ENCODE measurements at places on chromosomes 6 and 20.

- no peak for DNase-seq
Measured at GRCh38 chr6:11166948-11167347, 55.4 kb upstream of the ERVFRD-1 start.

DNA sequence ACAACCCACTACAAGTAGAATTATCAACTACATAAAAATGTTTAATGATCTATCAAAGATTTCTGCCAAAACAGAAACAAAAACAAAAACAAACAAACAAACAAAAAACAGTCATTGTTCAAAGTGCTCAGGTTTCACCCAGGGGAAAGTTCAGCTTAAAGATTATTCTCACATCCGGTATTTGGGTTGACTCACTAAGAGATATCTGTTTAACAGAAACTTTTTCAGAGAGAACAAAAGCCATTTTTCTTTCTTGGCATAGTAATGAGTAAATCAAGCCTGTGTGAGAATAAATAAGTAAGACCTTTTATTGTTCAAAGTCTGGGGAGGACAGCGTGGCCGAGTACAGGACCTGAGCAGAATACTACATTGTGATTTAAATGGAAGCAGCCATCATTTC, 143.6 kb downstream of the RCAN2 start:
- DNase-seq: peak; percentile 32

DNA sequence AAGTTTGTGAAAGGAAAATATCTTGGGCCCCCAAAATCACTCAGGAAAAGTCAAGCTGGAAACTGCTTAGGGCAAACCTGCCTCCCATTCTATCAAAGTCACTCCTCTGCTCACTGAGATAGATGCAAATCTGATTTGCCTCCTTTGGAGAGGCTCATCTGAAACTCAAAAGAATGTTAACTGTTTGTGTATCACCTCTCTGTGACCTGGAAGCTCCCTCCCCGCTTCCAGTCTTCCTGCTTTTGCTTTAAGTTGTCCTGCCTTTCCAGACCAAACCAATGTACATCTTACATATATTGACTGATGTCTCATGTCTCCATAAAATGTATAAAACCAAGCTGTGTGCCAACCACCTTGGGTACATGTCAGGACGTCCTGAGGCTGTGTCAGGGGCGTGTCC, 331.4 kb upstream of the QKI start:
- no peak for DNase-seq

- no peak for DNase-seq
Measured at GRCh38 chr6:151379933-151380847, 11.2 kb downstream of the ZBTB2 start.

- peak; percentile 50 for DNase-seq
Measured at GRCh38 chr20:3889489-3890397, 556 bp downstream of the PANK2 start.

DNA sequence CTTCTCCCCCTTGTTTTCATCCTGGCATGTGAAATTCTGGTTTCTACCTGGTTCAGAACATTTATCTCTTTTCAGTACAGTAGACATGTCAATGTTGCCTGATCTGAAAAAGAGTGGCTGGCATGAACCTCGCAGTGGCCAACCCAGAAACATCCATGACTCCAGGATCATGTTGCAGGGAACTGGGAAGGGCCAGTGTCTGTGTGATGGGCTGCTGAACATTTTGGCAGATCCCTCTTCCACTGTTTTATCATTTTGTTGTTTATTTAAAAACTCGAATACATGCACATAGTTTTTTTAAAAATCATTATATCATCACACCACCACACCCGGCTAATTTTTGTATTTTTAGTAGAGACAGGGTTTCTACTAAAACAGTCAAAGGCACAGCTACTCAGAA, 19.0 kb downstream of the WFDC3 start:
- no peak for DNase-seq

DNA sequence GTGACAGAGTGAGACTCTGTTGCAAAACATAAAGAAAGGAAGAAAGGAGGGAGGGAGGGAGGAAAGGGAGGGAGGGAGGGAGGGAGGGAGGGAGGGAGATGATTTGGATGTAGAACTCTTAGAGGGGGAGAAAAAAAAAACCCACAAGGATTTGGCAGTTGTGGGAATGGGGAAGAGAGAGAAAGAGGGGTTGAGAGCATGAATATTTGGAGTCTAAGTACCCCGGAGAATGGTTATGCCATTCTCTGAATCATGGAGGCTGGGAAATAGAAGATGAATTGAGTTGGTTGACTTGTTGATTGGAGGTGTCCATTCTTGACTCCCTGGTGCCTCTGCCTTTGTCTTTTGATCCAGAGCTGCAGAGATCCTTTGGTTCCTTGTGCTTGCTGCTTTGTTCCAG, 35.7 kb downstream of the RALY start:
- no peak for DNase-seq

GRCh38 chr6:128519931-128520435, 416 bp downstream of the PTPRK start:
- DNase-seq: peak; percentile 61

- no peak for DNase-seq
Measured at GRCh38 chr6:141244366-141244765, 888.4 kb upstream of the GJE1 start.

GRCh38 chr20:48008850-48009515, 223.7 kb upstream of the SULF2 start:
- DNase-seq: no peak

- no peak for DNase-seq
Measured at GRCh38 chr6:116327803-116328527, 42.8 kb upstream of the DSE start.

- peak; percentile 5 for DNase-seq
Measured at GRCh38 chr6:153208706-153209105, 77.6 kb upstream of the RGS17 start.

DNA sequence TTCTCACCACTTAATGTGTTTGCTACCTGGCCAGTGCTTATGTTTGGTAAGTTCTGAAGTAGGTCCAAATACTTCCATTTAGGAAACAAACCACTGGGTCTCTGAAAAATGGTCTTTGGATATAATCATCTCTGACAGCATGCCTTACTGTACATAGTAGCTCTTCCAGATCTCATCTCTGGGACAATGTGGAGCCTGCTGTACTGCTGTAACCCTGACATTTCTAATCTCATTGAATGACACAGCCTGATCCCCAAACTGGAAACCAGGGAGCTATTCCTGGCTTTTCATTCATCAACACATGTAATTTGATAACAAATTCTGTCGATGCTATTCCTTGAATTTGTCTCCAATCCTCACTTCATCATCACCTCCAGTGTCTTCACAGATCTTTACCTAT, 23.5 kb downstream of the OGFRL1 start:
- DNase-seq: no peak

DNA sequence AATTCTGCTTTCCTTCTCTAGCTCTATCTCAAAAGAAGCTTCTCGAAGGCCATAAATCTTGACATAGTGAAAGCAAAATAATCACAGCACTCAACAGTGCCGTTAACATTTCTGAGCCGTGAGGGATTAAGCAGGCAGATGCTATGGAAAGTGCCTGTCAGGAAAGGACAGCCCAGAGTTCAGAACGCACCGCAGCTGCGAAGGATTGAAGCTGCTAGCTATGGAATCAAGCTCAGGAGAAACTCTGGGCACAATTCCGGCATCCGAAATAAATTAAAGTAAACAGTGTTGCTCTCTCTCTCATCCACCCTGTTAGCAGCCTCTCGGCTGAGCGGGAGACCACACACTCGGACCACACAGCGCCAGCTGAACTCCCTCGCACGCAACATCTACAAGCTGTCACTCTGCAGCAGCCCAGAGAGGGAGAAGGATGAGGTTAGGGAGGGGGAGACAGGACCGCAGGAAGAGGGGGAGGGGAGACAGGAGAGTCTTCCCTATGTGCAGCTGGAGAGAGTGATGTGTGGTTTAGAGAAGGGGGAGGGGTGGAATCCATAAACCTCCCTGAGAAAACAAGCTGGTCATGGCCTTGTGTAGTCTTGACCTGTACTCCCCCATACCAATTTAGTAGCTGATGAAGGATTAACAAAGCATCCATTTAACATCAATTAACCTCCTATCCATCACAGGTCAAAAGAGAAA, 9.0 kb downstream of the EXOC2 start:
- DNase-seq: no peak

- no peak for DNase-seq
Measured at GRCh38 chr6:3317741-3318211, 59.0 kb downstream of the PSMG4 start.

- no peak for DNase-seq
Measured at GRCh38 chr6:130382872-130383490, 17.2 kb downstream of the TMEM200A start.

- no peak for DNase-seq
Measured at GRCh38 chr6:99590728-99591672, 15.6 kb upstream of the PRDM13 start.

DNA sequence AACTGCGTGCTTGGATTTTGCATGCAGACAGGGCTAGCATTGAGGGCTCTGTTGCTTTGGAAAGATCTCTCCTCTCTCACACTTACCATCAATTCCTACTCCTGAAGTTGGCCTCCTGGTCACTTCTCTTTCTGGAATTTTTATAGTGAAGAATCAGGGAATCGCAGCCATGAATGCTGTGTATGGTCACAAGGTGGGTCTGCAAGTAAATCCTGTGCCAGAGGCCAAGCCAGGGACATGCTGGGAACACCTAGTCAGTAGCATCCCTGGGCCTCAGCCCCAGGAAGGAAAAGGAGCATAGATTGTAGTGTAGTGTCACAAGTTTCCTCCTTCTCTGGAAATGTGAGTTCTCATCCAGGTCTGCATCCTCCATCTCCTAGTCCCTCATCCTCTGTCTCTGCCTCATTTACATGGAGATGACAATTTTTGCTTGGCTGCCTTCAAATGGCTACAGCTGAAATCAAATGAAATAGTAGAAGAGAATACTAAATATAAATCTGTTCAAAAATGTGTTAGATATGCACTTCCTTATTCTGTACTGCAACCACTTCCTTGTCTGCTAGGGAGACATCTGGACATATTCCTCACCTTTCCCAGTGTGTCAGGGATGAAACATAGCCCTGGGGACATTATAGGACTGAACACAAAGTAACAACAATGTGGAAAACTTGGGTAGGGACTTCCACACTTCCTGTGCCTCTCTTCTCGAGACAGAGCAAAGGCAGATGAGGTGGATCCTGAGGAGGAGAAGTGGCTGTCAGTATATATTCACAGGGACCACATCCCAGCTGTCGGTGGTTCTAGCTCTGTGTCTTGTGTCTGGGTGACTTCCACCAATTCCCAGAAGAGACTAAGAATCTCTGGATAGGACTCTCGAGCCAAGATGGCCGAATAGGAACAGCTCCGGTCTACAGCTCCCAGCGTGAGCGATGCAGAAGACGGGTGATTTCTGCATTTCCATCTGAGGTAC, 17.0 kb downstream of the CST9 start:
- no peak for DNase-seq

DNA sequence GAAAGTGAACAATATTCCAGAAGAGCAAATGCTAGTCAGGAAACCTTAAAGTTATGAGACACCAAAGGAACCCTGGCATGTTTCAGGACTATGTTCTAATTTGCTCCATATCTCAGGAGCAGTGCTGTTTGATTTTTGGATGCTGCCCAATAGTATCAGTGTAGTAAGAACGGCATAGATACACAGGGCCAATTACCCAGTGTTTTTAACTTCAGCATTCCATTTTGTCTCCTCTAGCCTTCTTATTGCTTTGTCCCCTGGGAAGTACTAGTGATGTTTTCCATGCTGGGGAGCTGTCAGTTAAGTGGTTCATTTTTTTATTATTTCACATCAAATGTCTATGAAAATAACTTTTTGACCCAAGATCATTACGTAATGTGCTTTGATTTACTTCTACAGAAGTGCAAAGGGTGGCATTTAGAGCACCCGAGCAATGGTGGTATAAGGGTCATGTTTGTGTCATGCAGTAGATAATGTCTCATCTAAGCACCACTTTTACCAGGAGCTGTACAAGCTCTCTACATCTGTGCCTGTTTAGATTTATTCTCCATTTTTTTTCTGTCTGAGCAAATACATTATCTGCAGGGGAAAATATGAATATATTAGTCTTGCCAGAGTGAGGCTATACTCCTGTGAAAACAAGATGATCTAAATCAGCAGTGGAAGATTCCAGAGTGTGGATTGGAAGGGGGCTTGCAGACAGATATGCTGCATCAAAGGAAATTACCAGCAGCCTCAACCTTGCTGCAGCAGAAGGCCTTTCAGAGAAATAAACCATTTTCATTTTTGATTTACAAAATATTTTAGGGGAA, 198.8 kb upstream of the OPRM1 start:
- DNase-seq: no peak

DNA sequence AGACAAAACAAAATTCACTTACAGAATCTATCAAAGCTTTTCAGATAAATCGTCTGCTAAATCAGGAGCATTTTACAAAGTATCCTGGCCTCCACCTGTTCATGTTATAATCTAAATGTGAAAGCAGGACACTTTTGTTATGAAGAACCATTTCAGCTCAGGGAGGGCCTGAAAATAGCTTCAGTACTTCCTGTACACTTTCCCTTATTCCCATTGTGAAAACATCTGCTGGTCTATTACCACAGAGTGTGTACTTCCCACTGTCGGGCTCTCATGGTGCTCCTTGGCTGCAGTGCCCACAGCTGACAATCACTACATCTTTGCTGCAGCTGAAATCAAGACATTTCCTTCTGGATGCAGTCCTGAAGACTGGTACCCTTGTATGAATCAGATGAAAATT, 128.1 kb downstream of the OPRM1 start:
- peak; percentile 56 for DNase-seq

DNA sequence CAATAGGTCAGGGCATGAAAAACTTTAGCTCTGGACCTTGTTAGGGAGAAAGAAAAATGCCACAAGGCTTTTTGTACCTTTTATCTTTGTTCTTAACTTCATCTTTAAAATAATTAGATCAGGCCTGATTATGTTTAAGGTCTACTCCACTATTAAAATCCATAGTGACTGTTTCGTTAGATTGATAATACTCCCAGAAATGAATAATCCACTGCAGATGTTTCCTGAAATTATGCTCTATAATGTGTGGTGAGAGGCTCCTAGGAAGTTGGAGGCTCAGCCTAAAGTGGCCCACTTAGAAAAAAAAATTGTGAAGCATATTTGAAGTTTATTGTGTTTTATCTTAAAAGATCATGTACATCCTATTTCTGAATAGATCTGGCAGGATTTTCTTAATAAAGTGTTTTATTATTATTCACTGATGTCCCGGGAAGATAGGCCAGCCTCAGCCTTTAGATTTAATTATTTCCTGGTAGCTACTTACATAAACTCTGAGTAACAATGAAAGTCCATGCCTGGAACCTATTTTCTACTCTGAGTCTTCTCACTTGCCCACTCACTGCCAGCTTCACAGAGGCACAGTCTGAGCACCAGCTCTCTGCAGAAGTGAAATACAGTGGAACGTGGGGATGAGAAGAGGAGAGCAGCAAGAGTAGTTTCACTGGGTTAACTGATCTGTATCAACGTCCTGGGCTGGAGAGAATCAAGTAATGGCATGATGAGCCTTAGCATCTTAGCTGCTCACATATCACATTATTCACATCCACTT, 126.8 kb upstream of the TMEM170B start:
- DNase-seq: no peak

- DNase-seq: no peak
Measured at GRCh38 chr20:60558486-60558885, 600.3 kb downstream of the CDH26 start.

- no peak for DNase-seq
Measured at GRCh38 chr6:55659304-55659703, 80.3 kb upstream of the HMGCLL1 start.
